Hematopoietic multipotent progenitor cell treated with erythropoietin and hydrocortisone succinate and interleukin-3 and kit ligand, for 4 days (in vitro differentiated cells): ENCODE measurements at places on chromosomes 16 and 17.

DNA sequence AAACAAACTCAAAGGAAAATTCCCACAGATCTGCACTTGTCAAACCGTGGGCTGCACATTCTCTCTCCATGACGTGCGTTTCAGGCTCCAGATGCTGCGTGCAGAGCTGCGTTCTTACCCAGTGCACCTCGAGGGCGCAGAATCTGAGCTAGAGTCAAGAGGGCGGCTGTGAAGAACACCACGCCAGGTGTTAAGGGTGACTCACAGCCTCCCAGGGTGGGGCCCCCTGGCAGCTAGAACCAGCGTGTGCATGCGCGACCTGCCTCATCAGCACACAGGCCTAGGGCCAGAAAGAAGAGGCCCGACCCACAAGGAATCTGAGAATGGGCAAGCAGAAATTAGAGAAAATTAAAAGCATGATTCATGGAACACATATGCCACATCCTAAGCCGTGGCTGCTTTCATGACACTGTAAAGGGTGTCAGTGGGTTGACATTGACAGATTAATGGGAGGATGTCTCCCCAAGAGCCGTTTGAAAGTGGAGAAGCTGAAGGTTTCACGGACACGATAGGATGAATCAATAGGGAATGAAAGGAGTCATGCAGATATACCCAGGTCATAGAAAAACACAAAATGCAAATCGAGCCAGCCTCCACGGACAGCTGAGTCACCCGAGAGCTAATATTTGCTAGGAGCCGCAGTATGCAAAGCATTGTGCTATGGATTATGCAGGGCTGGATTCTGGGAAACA, 29.0 kb downstream of the MARCHF10 start:
- no peak for DNase-seq

DNA sequence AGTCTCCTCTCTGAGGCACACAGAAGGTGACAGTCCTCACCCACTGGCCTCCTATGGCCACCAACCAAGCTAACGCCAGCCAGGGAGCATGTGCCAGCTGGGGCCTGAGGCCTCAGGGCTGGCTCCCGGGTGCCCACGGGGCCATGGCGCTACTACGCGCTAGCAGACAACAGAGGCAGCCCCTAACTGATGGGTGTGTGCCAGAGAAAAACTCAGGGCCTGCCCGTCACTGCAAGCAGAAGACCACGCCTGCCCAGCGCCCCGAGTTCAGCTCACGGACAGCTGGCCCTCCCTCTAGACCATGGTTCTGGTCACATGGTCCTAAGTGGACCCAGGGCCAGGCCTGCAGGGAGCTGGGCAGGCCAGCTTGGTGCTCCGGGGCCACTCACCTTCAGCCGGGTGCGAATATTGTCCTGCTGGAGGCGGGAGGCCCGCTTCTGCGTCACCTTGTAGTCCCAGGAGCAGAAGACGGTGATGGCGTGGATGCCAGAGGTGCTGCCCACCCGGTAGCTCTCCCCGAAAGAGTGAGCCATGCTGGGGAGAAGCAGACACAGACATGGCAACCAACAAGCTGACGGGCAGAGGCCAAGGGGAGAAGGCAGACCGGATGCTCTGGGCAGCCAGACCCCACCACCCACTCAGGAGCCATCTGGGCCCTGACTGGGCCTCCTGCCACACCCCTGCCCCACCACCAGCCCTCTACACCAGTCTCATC, 6.2 kb downstream of the TMC6 start:
- DNase-seq = peak; percentile 74

DNA sequence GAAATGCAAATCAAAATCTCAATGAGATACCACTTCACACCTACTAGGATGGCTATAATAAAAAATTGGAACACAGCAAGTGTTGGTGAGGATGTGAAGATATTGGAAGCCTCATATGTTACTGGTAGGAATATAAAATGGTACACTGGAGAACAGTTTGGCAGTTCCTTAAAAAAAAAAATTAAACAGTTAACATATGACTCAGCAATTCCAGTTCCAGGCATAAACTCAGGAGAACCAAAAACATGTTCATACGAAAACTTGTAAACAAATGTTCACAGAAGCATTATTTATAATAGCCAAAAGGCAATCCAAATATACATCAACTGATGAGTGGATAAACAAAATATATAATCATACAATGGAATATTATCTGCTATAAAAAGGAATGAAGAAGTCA, 28.2 kb downstream of the ZNF652 start:
- peak; percentile 22 for DNase-seq

DNA sequence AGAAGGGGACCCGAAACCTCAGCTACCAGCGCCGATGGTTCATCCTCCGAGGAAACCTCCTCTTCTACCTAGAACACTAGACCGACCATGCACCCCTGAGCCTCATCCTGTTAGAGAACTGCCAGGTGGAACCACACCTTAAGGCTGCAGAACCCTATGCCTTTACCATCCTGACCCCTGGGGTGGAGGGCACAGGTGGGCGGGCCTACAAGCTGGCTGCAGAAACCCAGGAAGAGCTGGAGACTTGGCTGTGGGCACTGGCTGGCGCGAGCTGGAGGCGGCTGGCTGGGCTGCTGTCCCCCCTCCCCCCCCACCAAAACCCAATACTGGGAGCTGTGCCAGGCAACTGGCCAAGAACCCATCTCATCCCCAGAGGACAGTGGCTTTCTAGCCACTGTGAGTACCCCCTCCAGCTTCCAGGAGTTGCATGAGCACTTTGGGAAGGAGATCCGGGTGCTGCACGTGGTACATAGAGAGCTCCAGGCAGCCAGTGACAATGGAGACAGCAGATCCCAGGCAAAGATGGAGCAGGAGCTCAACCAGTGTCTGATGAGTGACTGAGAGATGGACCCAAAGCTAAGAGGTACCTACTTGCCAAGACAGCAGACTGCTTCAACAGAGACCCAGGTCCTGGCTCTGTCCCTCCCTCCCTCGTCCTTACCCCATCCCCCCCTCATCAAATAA, 1.4 kb upstream of the CD2BP2 start:
- peak; percentile 35 for DNase-seq

GRCh38 chr17:74633326-74633725, 9.8 kb upstream of the CD300E start:
- no peak for DNase-seq

- DNase-seq = peak; percentile 93
Measured at GRCh38 chr17:82400830-82401229, 17.3 kb upstream of the HEXD start.

DNA sequence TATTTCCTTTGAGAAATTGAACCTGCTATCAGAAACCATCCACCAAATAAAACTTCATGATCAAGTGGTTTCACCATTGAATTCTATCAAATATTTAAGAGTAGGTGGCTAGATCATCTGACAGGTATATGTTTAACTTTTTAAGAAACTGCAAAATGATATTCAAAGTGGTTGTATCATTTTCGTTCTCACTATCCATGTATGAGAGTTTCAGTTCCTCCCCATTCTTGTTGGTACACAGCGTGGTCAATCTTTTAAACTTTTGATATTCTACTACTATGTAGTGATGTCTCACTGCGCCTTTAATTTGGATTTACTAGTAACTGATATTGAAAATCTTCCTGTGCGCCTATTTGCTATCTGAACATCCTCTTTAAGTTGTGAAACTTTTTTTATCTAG, 163.7 kb downstream of the CYB561 start:
- no peak for DNase-seq

GRCh38 chr16:68242085-68242484, 3.1 kb upstream of the PLA2G15 start:
- DNase-seq = no peak

DNA sequence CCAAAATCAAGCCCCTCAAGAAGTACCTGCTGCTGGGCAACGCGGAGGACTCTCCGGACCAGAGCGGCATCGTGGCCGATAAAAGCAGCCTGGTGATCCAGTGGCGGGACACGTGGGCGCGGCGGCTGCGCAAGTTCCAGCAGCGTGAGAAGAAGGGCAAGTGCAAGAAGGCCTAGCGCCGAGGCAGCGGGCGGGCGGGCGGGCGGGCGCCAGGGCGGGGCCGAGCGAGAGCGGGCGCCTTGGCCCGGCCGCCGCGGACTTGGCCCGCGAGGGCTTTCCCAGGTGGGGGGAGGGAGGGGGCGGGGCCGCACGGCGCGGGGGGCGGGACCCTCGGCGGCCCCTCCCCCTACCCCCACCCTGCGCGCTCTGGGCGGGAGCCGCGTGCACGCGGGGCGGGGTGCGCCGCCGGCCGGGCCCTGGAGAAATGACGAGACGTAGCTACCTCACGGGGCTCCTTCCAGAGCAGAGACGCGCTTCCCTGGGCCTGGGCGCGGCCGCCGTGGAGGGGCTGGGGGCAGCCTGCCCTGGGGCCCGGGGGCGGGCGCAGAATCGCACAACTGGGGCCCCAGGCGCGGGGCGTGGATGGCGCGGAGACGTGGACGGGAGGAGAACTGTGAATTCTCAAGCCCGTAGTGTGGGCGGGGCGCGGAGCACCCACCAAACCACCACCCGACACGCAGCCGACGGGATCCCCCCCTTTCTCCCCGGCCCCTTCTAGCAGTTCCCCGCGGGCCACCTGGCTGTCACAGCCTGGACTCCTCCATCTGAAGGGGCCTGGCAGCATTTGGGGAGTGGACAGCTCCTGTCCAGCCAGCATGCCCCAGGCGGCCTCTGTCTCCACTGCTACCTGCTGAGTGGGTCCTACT, 218.7 kb downstream of the NTN1 start:
- peak; percentile 85 for DNase-seq

DNA sequence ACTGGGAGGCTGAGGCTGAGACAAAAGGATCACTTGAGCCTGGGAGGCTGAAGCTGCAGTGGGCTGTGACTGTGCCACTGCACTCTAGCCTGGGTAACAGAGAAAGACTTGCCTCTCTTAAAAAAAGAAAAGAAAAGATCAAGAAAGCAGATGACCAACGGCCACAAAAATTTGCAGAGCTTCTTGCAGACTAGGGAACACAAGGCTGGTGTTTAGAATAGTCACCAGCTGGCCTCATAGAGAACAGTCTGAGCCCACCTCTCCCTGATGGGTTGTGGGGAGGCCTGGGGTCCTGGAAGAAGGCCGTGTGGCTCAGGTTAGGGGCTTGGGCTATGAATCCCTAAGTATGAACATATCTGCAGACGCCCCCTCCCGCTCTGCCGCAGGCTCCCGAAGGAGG, 73.7 kb upstream of the MED9 start:
- peak; percentile 21 for DNase-seq

- peak; percentile 83 for DNase-seq
Measured at GRCh38 chr17:54900457-54901229, at the start of gene TOM1L1. Gene TOM1L1, plus strand, starts transcription at chr17:54900852. Its CDS starts 14 bp downstream, at chr17:54900866.

DNA sequence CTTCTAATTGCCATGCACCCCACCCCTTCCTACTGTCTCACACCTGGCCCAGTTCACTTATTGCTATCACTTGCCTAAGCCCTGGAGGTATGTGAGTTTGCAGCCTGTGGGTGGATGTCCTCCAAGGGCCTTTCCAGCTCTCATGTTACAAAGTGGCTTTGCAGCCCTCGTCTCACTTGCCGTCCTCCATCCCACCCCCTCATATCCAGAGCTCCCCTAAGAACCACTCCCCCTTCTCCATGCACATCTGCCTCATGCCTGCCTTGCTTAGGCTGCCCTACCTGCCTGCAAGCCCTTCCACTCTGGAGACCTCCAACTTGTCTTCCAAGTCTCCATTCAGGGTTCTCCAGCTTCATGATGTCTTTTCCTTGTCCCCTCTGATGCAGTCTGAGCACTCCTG, 119.4 kb upstream of the NLRP1 start:
- no peak for DNase-seq

DNA sequence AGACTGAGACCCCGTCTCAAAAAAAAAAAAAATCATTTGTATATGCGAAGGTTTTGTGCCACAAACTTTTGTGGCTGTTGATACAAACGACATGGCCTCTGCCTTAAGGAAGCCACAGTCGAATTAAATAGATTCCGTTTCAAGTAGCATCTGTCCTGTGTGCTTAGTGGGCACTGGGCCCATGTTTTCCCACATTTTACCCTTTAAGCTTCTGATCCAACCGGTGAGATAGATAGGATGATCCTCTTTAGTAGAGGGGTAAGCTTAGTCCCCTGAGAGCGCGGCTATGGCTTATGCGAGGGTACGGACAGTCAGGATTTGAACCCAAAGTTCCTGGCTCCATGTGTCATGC, 776 bp upstream of the TMEM219 start:
- no peak for DNase-seq

DNA sequence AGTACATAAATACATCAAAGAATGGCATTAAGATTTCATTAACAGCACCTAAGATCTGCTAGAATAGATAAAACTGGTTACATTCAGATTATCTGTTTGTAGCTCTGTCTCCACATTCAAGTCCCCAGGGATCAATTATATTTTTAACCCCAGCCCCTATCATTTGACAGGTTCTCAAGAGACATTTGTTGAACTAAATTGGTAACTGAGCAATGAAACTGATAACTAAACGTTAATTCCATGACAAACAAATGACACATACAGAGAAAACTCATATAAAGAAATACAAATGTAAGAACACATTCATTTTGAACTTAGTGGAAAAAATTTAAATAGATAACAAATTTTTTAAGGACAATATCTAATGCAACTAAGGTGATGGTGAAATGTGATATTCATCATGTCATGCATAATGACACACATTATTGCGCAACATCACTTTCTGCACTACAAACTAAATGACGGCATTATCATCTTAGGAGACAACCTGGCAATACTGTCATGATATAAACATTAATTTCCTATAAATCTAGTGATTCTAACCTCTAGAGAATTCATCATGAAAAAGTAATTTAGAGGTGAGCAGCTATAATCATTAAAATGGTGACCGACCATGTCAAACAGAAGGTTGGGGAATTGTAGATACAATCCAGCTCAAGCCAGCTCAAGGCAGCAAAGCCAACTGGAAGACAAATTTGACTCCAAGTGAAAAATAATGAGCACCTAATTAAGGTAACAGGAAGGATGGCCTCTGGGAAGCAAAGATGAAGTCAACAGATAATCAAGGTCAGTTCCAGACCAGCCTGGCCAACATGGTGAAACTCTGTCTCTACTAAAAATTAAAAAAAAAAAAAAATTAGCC, 9.5 kb downstream of the ARHGAP17 start:
- peak; percentile 60 for DNase-seq

- no peak for DNase-seq
Measured at GRCh38 chr17:44374306-44375195, 10.9 kb upstream of the FAM171A2 start.

- peak; percentile 17 for DNase-seq
Measured at GRCh38 chr17:39916918-39917317, 1.5 kb downstream of the GSDMB start.

DNA sequence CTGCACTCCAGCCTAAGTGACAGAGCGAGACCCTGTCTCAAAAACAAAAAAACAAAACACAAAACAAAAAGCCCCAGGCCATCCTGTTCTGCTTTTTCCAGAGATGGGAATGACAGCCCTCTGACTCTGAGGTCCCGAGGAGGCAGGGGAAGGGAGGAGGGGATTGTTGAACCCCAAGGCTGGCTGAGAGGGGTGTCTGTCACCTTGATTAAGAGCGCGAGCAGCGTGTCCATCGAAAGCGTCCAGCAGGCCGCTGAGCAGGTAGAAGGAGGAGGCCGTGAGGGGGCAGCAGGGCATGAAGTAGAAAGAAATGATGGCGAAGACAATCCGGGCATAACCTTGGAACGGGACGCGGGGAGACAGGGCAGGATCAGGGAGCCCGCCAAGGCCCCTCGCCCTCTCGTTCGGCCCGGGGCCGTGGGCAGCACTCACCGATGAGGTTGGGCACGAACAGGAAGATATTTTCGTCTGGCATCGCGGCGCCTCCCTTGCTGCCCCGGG, 593 bp downstream of the CDIPT start:
- peak; percentile 44 for DNase-seq
